ENCODE measurements at places on chromosomes 1 and 21.

DNA sequence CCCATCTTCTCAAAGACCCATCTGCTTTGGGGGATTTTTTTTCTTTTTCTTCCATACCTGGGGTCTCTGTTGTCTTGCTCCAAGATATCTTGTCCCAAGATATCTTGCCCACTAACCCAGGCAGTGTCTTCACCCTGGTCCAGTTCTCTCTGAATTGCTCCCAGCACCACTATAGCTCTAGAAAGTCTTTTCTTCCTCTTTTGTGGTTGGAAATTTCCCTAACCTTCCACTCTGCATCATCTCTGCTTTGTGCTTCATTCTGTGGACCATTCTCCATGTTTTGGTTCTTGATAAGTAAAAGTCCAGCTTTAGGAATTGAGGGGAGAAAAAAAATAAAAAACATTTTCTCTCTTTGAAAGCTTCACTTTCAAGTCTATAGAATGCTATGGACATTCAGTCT lies 20.9 kb downstream of the STYXL2 start:
- DNase-seq, result no peak

DNA sequence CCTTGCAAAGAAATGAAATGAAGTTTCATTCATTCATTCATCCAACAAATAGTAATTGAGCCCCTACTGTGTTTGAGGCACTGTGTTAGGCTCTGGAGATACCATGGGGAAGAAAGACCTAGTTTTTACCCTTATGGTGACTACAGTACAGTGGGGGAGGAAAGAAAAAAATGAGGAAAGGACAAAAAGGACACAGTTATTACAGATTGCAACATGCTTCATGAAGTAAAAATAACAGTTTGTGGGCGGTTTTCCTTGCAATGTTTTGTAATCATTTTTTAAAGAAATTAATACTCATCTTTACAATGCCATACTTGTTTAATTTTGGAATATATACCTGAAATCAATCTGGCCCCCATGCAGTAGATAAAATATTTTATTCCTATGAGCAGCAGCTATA lies 120.3 kb downstream of the TM2D1 start:
- DNase-seq, result no peak

- no peak for DNase-seq
Observed at GRCh38 chr1:41723786-41724185, 194.9 kb downstream of the HIVEP3 start.

DNA sequence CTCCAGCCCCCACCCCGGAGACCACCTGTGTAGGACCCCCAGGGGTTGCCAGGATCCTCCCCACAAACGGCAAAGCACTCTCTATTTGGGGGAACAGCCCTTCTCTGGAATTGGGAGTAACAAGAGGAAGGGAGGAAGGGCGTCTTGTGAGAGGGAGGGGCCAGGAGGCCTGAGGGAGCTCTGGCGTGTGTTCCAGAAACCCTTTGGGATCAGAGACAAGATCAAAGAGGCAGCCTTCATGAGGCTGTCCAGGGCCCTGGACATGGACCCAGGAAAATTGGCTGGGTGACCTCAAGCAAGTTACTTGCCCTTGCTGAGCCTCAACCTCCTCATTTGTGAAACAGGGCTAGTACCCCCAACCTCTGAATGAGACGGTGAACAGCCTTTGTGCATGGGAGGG lies 18.1 kb upstream of the ECE1 start:
- no peak for DNase-seq

- no peak for DNase-seq
Observed at GRCh38 chr1:52007215-52008002, 16.9 kb upstream of the RAB3B start.

DNA sequence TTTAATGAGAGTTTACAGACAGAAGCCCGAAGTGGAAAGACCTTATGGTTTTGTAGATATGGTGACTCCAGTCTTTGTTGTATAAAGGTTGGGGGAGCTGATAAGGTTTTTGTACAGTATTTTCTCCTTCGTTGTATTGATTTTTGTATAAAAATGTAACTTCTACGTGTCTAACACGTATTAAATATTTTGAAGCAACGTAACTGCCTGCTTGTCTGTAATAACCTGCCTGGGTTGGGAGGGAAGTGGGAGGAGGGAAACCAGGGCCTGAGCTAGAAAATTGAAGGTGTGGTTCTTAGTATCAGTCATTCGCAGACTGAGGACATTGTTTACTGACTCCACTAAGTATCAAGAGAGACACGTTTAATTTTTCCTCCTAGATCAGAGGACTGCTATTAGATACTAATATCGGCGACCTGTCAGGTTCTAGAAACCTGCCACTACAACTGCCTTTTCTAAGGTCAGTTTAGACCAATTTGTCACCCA lies 2.2 kb downstream of the IER5 start:
- peak; percentile 63 for DNase-seq

DNA sequence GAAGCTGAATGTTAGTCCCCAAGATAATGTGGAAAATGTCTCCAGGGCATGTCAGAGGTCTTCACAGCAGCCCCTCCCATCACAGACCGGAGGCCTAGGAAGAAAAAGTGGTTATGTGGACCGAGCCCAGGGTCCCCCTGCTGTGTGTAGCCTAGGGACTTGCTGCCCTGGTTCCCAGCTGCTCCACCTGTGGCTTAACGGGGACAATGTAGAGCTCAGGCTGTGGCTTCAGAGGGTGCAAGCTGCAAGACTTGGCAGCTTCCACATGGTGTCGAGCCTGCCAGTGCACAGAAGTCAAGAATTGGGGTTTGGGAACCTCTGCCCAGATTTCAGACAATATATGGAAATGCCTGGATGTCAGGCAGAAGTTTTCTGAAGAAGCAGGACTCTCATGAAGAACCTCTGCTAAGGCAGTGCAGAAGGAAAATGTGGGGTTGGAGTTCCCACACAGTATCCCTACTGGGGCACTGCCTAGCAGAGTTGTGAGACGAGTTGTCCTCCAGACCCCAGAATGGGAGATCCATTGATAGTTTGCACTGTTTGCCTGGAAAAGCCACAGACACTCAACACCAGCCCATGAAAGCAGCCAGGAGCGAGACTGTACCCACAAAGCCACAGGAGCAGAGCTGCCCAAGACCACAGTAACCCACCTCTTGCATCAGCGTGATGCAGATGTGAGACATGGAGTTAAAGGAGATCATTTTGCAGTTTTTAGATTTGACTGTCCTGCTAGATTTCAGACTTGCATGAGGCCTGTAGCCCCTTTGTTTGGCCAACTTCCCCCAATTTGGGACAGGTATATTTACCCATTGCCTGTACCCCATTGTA lies 204.9 kb downstream of the MRPL39 start:
- DNase-seq, result no peak

DNA sequence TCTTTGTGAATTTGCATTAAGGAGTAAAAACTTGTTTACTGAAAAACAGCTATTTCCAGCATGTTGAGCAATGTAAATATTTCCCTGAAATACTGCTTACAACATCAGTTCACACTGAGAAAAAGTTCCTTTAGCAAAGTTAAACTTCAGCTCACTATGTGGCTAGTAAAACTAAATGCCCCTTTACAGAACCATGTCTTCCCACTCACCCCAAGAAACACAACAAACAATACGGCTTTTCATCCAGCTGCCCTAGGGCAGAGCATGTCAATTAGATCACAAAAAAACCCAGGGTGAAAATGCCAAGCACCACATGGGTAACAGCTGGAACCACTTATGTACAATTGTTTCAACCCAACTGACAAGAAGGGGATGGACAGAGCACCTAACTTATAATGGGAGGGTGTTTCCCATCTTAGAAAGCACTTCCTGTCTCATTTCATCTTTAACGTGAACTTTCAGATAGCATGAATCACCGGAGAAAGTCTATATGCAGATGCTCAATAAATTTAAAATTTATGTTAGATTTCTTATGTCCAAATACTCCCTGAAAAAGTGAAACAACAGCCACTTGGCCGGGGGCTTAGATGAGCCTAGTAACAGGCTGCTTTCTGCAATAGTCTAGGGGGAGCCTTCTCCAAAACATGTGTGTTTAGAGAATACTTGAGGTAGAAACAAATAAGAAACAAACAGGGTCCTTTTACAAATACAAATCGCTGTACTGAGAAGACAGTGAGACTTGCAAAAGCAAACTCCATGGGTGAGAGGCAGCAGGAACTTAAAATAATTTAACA lies 6.6 kb downstream of the NID1 start:
- DNase-seq, result no peak

GRCh38 chr1:193183019-193183627 lies 3.3 kb downstream of the B3GALT2 start:
- DNase-seq, result peak; percentile 35

GRCh38 chr1:14884614-14885175 lies 268.9 kb upstream of the TMEM51 start:
- DNase-seq, result no peak

- DNase-seq, result no peak
Observed at GRCh38 chr1:186303911-186304310, 71.1 kb downstream of the TPR start.

DNA sequence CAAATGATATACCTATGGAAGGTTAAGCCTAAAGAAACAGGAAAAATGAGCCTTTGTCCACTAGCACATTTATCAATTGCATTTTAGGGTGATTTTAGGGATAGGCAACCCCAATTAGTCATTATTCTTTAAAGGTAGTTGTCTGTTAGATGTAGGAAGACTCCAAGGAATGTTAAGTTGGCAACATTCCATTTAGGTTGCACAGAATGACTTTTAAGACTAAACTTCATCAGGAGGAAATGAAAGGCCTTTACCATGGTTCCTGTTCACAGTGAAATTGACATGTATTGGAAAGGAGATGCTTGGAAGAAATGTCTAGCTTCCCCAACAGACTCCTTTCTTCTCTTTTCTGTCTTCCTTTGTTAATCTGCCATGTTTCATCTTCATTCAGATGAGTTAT lies 1.6 kb upstream of the APOBEC4 start:
- DNase-seq, result no peak

DNA sequence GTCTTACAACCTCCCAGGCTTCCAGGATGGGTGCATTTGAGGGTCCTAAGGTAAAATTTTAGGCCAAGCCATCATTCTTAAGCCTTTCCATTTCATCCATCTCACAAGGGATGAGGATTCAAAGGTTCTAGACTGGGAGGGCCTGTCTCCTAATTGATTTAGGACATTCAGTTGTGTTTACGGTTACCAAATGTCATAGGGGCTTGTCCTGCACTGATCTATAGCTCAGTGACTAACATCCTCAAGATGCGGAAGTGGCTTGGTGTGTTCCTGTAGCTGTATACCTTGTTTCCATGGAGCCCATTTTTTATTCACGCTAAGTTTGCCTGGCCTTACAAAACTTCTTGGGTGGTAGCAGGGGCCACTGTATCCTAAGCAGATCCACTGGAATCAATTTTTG lies 52.8 kb downstream of the DUSP10 start:
- DNase-seq, result no peak

- DNase-seq, result no peak
Observed at GRCh38 chr1:54867717-54868057, 19.3 kb downstream of the DHCR24 start.

- no peak for DNase-seq
Observed at GRCh38 chr1:117892512-117892911, 36.9 kb downstream of the GDAP2 start.

DNA sequence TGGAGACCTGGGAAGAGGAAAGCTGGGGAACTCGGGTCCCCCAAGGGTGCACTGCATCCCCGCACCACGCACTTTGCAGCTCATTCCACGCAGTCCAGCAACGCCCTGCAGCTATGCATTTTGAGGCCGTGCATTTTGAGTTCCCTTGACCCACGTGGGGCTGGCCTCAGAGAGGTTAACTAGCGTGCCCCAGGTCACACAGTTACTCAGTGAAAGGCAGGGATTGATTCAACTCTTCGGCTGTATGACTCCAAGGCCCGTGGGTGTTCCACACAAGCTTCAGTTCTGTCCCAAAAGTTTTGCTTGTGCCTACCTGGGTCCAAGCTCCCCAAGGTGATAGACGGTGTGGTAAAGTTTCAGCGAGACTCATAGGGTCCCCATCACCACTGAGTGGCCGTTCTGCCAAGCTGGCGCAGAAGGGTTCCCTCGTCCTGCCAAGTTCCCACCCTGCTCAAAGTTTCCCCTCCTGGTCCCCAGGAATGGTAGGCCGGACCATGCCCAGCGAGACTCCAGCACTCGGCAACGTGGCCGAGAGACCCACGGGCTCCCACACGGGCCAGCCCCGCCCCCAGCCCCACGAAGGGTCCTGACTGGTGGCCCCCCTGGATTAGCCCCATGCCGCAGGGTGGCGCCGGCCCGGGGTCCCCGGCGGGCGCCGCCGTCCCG lies 611 bp downstream of the HSPG2 start:
- peak; percentile 11 for DNase-seq

- DNase-seq, result no peak
Observed at GRCh38 chr1:111571987-111572386, 47.6 kb upstream of the RAP1A start.

GRCh38 chr1:41484402-41485241 lies at the start of gene EDN2:
TSS of gene EDN2 (minus strand) at chr1:41484683. CDS start at chr1:41484601, 82 bp downstream.
- DNase-seq, result no peak

- no peak for DNase-seq
Observed at GRCh38 chr21:25562660-25563059, 44.6 kb downstream of the MRPL39 start.

- DNase-seq, result no peak
Observed at GRCh38 chr1:165116732-165117131, 239.8 kb downstream of the LMX1A start.

- DNase-seq, result no peak
Observed at GRCh38 chr21:20254964-20255363, 743.2 kb upstream of the NCAM2 start.

DNA sequence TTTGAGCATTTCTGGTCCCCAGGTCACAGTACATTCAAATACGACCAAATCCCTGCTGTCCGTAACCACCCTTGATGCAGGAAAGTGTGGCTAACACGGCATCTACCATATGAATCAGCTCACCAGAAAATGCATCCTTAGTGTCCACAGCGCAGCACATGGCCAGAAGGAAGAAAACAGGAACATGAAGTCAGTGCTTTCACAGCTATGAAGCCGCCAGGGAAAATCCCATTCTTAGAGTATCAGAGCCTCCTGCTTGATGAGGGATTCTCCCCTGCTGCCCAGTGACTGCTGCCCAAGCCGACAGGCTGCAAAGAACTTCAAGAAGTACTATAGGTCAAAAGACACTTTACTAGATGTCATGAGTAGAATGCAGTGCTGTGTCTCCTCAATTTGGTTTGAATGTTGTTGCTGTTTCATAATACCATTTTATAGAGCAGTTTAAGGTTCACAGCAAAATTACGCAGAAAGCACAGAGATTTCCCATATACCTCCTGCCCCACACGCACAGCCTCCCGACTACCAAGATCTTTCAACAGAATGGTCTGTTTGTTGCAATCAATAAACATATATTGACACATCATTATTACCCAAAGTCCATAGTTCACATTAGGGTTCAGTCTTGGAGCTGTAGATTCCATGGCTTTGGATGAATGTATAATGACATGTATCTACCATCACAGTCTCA lies 14.5 kb downstream of the TIAM1 start:
- no peak for DNase-seq

DNA sequence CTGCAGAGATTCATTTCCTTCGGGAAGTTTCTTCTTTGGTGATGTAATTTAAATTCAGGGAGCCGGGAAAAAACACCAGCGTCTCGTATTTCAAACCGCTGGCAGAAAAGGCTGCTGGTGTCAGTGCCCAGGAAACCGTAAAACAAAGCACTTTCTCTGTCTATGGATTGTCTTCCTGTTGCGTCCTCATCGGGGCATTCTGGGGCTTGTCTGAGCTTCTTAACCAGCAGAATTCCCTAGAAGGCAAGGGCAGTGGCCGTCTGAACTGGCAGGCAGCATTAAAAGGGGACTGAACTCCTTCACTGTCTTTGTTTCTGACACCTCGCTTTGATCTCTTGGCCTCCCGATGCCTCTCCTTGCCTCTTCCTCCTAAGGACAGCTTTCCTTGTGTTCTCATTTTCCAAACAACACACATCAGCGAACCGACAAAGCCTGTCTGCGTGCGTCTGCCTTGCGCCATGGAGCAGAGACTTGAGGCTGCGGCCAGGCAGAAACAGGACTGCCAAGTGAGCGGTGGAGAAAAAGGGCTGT lies 391.6 kb upstream of the VAMP3 start:
- DNase-seq, result no peak

Data from stimulated activated CD4-positive, alpha-beta T cell treated with anti-CD3 and anti-CD28 coated beads, Interleukin-4, amount 100 ng/mL, for 24 hours (primary cell).